Tibial nerve (tissue), 4 donors: ENCODE measurements at places on chromosomes 12 and 14. TPM values are rescaled to one million over a fixed set of nuclear protein-coding genes. Genes with fewer than 3 reads are reported as not detected.

DNA sequence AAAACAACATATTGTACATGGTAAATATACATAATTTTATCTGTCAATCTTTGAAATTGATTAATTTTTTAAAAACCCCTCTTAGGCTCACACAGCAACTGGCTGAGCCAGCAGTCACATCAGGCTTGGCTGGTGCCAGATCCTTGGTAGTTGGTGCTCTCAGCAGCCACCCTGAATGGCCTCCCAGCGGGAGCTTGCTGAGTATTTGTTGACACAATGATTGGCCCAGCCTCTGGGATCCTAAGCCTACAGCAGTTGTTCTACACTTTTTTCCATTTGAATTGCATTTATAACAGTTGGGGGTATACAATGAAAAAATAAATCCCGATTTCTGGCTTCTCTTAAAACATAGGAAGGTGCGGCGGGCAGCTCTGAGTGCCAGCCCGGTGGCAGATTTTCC is 11.1 kb downstream of the PRKAB1 start:
- H3K27ac ChIP-seq = no peak overlapping the region
- no peak for DNase-seq
- H3K36me3 ChIP-seq = peaks cover 10% of the 10 kb centered on the region
- H3K4me1 ChIP-seq = peaks cover 25% of the 10 kb centered on the region
- H3K27me3 ChIP-seq = no peaks in the 10 kb centered on the region

- no peaks in the 10 kb centered on the region for H3K36me3 ChIP-seq
- H3K4me1 ChIP-seq = no peaks in the 10 kb centered on the region
- no peak overlapping the region for H3K27ac ChIP-seq
These were observed 77.3 kb upstream of the CNTN1 start for GRCh38 chr12:40614923-40615322.

DNA sequence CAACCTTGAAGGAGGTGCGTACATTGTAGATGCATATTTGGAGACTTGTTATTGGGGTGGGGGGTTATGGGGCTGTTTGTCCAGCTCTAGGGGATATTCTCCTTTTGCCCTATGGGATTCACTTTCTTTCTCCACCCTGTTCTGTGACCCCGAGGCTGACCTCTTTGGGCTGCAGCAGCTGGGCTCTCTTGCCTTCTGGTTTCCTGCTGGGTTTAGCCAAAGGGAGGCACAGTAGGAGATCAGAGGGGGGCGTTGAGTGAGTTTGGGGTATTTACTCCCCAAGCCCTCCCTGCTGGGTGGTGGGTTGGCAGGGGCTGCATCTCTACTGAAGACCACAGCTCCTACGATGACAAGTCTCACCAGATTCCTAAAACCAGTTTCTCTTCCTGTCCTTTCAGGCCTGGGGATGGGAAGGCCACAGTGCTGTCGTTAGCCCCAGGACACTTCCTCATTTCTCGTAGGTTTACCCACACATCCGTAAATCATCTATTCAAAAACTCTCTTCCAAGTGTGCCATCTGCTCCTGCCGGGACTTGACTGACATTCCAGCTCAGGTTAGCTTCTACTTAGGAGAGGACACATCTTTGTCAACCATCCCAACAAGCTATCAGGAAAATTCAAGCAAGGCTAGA is 127.1 kb downstream of the TMEM30B start:
- H3K27ac ChIP-seq = no peak overlapping the region
- no peaks in the 10 kb centered on the region for H3K36me3 ChIP-seq
- H3K4me1 ChIP-seq = peaks cover 41% of the 10 kb centered on the region
- no peaks in the 10 kb centered on the region for H3K27me3 ChIP-seq
- no peak for DNase-seq

DNA sequence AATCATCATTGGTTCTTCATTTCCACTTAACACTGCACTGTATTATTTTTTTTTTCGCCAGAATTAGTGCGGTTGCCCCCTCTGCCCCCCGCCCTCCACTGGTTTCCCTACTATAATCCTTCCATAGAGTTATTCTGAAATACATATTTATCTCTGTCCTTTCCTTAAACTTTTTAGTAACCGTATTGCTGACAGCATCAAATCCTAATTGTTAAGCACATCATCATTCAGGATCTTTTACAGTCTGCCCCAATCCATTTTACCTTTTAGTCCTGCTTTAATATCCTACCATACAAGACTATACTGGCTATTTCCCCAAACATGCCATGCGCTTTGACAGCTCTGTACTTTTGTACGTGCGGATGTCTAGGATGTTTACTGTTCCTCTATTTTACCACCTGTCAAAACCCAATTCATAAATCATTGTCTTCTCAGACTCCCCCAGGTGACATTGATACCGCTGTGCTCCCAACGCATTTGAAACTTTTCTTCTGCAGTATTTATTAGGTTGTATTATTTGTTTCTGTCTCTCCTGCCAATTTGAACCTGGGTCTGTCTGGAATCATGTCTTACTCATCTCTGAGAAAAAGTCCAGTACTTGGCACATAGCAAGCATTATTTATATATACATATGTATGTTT is 1.0 kb downstream of the FGFR1OP2 start:
- no peaks in the 10 kb centered on the region for H3K4me1 ChIP-seq
- no peak for DNase-seq
- H3K4me3 ChIP-seq = peak overlapping the region; percentile 74
- no peaks in the 10 kb centered on the region for H3K36me3 ChIP-seq
- H3K27ac ChIP-seq = peak overlapping the region; percentile 89

Gene MSI1
- 0.59 TPM for total RNA-seq

Gene PRH2
- total RNA-seq = not detected

Gene NFATC4
- total RNA-seq = 119 TPM

Gene WNT1
- total RNA-seq = not detected

Gene PRIMA1
- 46.8 TPM for total RNA-seq
